Stimulated activated CD4-positive, alpha-beta T cell treated with anti-CD3 and anti-CD28 coated beads, Interleukin-15, amount 100 ng/mL, for 48 hours (primary cell): ENCODE measurements at places on chromosomes 1 and 21.

DNA sequence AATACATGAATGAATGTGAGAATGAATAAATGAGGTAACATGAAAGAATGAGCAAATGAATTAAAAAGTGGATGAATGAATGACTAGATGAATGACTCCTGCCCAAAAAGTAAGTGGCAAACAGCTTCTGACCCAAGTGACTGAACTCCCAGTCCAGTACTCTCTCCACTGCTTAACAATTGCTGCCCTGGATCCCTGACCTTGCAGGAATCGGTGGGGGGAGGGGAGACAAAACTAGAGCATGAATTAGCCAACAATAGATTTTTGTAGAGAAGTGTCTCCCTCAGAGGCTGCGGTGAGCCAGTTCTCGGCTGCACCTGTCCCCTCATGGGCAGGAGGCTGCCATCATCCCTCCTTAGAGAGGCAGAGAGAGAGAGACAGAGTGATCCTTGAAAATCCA is 5.9 kb upstream of the GRIK3 start:
- DNase-seq, result no peak

DNA sequence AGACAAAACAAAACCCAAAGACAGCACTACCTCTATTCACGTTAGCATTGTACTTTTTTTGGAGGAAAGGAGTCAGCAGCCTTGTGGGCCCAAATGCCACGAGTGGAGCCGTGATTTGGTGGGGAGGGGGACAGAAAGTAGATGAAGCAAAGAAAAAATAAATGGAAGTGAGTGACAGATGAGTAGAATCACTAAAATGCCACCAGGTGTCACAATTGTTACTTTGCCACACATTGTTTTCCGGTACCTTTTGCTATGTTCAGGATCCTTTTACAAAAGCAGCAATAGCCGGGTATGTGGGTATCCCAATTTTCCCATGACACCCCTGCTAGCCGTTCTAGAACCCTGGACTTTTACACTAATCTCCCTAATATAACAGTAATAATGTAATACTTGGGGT is 85.0 kb upstream of the AK4 start:
- DNase-seq, result no peak

DNA sequence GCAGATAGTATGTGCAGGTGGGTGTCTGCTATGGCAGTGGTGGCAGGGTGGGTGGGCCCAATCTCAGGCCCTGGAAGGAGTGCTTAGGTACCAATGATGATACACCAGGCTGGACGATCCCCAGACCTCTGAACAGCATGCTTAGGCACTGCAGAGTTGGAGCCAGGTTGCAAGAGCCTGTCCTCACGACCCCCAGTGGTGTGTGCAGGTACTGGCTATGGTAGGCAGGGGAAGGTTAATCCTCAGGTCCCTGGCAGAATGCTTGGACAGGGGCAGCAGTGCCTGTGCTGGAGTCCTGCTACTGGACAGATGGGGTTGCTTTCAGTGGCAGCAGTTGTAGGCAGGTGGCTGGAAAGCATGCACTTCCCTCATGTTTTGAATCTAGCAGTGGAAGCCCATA is 100.5 kb upstream of the NEK7 start:
- DNase-seq, result no peak

DNA sequence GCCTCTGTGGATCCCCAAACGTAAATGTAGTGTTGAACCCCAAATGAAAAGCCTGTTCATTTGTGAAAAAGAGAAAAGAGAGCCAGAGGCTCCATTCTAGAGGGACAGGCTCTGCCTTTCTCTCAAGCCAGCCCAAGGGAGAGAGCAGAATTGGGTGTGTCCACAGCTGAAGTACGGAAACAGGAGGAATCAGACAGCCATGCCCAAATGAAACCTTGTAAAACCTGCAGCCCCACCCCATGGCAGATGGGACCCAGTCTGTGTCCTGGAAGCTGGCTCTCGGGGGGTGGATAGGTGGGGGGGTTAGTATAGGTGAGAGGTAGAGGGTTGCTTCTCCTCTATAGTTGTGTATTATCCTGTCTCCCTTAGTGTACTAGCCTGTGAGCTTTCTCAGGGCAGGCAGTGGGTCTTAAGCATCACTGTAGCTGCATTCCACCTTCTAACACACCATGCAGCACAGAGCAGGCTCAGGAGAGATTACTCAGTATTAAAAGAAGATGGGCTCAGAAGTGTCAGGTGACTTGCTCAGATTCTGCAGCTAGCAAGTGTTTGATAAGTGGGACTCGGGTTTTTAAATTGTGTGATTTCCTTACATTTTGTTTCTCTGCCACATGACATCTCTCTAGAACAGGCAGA is 67.4 kb upstream of the SIPA1L2 start:
- DNase-seq, result no peak

GRCh38 chr1:98975810-98976209 is 28.9 kb downstream of the PLPPR5 start:
- DNase-seq, result no peak

- DNase-seq, result no peak
Observed at GRCh38 chr1:186175588-186175987, 199.5 kb downstream of the TPR start.

DNA sequence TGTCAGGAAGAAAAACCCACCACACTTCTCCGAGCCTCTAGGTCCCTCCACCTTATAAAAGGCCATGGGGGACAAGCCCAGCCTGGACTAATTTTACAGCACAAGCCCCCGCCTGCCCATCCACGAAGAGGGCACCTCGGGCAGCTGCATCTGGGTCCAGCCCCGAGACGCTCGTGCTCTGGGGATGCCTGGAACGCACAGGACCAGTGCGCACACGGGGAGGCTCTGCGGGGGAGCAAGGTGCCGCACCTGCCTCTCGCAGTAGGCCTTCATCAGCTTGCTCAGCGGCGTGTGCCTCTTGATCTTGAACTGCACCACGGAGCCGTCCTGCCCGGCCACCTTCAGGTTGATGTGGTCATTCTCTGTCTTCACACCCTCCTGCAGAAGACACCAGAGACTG is 4.1 kb downstream of the SUMO3 start:
- no peak for DNase-seq

GRCh38 chr1:94398356-94398755 is 19.8 kb upstream of the ABCD3 start:
- DNase-seq, result no peak

DNA sequence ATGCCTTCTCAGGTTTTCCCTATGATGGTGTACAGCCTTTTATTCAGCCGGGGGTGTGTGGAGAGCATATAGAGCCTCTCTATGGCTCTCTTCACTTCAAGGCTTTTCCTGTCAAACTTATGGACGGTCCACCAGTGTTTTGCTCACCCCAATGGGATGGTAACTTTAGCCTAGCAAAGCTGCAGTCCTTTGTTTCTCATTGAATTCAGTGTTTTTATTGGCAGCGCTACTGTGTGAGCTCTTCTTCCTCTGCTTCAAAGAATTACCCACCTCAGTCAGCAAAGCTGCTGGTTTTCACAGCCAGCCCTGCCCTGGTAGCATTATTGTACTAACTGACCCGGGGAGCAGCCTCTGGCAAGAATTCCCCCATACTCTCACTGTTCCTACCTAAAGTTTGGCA is 145.3 kb upstream of the RRP15 start:
- no peak for DNase-seq

DNA sequence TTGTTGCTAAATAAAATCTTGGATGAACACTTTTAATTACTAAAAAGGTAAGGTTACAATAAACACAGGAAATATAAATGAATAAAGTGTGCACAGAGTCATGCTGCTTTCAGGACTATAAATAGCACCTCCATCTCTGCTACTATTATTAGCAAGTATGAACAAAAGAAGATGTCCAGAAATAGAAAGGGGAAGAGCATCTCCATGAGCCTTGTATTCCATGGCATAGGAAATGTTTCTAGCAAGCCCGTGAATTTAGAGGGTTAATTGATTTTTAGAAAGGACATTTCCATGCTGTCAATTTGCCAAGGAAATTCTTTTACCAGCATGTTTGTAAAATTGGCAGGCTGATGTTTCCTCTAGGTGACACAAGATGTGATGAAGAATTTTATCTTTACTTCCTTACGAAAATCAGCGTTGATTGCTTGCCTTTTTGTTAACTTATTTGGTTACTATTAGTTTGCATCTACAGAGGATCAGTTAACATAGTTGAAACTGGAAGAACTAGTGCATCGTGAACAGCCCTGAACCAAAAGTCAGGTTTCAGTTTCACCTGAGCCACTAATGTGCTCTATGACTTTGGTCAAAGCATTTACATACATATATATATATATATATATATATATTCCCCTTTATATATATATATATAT is 45.3 kb downstream of the NR5A2 start:
- no peak for DNase-seq

DNA sequence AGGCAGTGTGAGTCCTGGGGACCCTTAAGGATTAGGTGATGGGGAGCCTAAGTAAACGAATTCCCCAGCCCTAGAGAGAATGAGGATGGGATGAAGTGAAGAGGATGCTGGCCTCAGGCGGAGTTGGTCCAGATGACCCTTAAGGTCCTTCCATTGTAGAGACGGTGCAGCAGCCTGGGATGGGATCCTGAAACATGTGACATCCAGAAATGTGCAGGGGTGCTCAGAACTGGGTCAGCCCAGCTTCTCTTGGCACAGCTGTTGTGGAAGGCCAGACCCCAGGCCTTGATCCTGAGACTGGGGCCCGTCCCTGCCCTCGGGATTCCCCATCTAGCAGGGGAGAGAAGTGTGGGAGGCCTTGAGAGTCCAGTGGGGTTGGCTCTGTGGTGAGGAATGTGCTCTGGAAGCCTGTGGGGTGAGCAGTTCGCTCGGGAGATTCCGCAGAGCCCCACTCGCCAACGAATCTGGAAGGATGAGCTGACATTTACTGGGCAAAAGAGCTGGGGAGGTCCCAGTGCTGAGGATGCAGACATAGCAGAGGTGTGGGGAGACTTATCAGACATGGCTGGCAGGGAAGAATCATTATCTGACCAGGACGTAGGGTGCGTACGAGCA is 28.1 kb downstream of the A3GALT2 start:
- DNase-seq, result no peak

- no peak for DNase-seq
Observed at GRCh38 chr1:188386666-188387065, 1557.9 kb downstream of the PLA2G4A start.

DNA sequence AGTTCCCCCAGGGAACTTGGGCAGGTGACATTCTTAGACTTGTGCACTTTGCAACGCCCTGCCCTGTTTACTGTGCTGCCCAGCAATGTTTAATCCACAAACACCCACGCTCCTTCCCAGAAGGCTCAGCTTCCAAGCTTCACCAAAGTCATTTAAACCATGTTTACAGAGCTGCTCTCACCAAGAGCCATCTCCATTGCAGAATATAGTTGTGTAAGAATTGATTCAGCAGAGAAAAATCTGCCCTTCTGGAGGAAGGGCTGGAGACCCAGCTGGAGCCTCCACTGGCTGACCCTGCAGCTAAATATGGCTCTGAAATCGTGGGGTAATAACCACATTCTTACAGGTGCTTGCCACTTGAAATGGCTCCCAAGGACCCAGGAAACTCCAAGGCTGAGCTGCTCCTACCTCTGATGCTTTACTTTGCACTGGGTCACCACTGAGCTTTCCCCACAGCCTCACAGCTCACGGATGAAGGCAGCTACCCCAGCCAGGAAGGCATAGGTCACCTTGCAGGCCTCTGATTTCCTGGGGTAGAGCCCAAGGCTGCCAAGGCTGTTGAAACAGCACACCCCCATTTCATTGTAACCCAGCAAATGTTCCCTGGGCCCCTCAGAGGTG is 8.7 kb downstream of the CAPN2 start:
- no peak for DNase-seq

GRCh38 chr1:169595764-169596711 is 9.8 kb upstream of the F5 start:
- DNase-seq, result no peak

GRCh38 chr1:24468685-24469316 is 33.8 kb upstream of the RCAN3 start:
- DNase-seq, result no peak

DNA sequence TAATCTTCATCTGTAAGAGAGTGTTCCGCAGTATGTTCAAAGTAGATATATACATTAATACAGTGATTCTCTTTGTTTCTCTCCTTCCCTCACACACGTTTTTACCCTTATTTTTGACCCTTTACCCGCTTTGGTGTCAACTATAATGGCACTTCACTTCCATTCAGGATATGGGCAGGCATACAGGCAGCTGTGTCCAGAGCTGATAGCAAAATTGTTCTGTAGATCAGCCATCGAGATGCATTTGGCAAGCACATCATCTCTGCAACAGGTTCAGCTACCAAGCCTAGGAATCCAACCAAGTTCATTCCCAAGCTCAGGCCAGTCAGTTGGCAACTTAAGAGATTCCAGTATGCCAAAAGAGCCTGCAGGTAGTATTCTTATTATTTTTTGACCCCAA is 74.8 kb downstream of the FNBP1L start:
- DNase-seq, result no peak

- DNase-seq, result no peak
Observed at GRCh38 chr1:208216062-208216461, 28.1 kb downstream of the PLXNA2 start.

- DNase-seq, result no peak
Observed at GRCh38 chr1:220711056-220711809, 21.1 kb downstream of the C1orf115 start.

DNA sequence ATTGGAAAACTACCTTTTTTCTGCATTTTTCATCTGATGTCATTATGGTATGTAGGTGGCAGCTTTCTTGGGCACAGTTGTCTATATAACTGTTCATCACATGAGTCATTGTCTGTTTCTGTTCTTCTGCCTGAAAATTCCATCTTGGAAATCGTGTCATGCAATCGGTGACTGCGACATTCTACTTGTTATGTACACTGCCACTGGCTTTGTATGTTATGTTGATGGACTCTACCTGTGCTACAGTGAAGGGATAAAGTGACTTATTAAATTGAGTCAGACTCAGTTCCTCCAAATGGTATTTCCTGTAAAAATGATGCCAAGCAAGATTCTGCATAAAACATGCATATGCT is 8.6 kb downstream of the SMAP2 start:
- no peak for DNase-seq

DNA sequence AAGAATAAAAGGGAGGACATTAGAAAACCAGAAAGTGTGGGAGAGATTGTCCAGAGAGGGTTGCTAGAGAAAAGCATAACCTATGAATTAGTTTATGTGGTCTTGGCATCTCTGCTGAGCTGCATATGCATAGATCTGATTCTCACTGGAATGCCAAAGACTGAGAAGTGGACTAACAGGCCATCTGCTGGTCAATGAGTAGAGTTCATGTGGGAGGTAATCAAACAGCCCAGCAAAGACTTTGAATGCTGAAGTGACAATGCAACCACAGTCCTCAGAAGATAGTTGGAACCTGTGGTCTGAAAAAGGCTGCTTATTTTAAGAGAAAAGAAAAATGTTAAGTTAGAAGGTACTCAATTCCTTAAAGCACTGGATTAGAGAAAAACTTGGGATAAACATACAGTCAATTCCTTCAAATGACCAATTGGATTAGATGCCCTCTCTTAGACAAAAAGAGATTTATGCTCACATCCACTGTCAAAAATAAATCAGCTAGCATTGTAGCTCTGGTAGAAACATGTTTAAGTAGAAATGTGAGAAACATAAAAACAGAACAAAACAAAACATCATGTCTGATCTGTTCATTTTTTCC is 382.8 kb downstream of the AMY1C start:
- DNase-seq, result no peak

DNA sequence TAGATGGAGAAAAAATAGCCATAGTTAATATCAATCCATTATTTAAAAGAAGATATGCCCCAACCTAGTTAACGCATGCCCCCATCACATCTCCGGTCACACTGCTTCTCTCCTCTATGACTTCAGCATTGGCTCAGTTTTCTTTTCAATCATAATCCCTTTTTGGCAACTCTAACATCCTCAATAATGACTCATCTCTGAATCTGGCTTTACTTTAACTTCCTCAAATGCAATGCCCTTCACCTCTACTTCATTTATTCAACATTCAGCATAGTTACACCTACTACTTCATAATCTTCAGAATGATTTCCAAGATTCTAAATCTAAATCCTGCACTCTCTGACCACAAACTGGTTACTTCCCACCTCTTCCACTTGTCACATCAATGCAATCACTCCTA is 417.3 kb downstream of the USH2A start:
- DNase-seq, result no peak
